ENCODE measurements at places on chromosomes 6 and 20. TPM values are rescaled to one million over a fixed set of nuclear protein-coding genes. Genes with fewer than 3 reads are reported as not detected.

POM121L2 gene
- total RNA-seq = not detected

PSORS1C1 gene
- total RNA-seq = 1.6 TPM

MYH7B gene
- under 0.01 TPM for total RNA-seq

LIME1 gene
- 4.5 TPM for total RNA-seq

CAGE1 gene
- not detected for total RNA-seq

OR12D3 gene
- not detected for total RNA-seq

RAMACL gene
- total RNA-seq = 3.4 TPM

LST1 gene
- not detected for total RNA-seq

DEFB132 gene
- not detected for total RNA-seq

PGC gene
- total RNA-seq = not detected

HUS1B gene
- total RNA-seq = 0.97 TPM

GABRR1 gene
- total RNA-seq = not detected

SLC22A2 gene
- total RNA-seq = not detected

ADGRF5 gene
- under 0.01 TPM for total RNA-seq

C6orf141 gene
- total RNA-seq = 0.12 TPM
